ENCODE measurements at places on chromosomes 7 and 10.

DNA sequence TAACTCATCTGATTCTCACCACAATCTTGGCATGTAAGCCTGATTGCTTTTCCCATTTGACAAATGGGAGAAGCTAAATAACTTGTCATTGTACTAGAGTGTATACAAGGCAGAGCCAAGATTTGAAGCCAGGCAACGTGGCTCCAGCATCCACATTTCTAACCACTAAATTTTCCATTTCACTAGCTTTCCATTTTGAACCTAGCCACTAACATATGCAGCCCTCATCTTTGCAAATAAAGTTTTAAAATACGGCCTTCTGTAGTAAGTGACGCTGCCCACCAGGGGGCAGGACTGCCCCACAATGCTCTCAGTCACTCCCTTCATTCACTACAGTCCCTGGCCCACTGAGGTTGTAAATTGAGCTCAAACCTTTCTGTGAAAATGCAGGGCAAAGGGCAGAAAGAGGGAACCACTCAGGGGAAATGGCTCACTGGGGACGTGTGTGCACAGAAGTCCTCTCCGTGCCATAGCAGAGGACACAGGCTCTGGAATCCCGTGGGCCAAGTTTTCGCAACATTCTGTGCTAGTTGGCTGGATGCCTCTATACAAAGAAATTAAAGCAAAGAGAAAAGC is 315.7 kb downstream of the TNS3 start:
- DNase-seq, result peak; percentile 65

DNA sequence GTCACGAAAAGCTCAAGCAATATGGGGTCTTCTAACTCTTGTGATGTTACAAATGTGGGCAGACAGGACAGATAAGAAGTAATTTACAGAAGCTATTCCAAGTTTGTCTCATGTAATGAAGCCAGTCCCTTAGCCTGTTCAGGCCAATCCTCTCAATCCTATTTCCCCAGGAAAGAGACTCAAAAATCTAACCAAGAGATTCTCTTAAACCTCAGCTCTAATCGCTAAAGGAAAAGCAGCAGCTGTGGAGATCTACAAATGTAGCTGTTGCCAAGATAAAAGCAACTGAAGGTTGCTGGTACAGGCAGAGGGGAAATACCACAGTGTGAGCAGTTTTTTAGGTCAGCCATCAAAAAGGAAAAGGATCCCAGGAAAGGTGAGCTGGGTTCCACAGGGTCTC is 39.3 kb downstream of the ANK3 start:
- DNase-seq, result peak; percentile 45

- DNase-seq, result peak; percentile 45
Observed at GRCh38 chr7:12052211-12052610, 158.9 kb upstream of the TMEM106B start.

DNA sequence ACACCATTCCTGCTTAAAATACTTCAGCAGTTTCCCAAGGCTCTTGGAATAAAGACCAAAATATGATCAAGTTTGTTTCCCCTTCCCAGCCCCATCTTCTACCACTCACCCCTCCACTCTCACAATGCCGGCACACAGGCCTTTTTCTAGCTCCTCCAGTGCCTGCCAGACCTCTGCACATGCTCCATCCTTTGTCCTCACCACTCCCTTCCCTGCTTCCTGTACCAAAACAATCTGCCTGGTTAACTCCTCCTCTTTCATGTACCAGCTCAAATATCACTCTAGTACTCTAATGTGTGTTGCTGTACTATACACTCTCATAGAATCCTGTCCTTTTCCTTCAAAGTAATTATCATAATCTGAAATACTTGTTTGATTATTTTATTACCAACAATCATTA is 19.4 kb downstream of the SCRN1 start:
- DNase-seq, result peak; percentile 16

DNA sequence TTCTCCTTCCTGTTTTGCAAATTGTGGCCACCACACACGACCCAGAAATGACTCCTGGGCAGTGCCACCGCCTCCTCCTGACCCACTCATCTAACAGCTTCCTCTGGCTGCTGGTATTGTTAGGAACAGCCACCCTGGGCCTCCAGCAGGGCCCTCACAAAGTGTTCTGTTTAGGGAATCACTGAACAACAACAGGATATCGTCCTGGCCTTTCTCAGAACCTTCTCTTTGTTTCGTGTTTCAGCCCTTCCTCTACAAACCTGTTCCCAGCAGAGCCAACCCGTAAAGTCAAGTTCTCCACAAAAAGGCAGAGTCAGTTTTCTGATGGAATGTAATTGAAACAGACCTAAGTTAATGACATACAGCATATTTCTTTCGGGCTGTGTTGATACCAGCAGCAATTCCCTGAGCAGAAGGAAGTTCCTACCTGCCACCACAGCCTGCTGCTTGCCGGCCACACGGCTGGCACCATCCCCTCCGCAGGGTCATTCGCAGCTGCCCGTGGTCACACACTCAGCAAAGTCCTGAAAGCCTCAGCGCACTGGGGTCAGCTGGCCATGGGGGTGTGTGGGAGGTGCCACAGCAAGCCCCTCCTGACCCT is 91.7 kb upstream of the PITRM1 start:
- no peak for DNase-seq

DNA sequence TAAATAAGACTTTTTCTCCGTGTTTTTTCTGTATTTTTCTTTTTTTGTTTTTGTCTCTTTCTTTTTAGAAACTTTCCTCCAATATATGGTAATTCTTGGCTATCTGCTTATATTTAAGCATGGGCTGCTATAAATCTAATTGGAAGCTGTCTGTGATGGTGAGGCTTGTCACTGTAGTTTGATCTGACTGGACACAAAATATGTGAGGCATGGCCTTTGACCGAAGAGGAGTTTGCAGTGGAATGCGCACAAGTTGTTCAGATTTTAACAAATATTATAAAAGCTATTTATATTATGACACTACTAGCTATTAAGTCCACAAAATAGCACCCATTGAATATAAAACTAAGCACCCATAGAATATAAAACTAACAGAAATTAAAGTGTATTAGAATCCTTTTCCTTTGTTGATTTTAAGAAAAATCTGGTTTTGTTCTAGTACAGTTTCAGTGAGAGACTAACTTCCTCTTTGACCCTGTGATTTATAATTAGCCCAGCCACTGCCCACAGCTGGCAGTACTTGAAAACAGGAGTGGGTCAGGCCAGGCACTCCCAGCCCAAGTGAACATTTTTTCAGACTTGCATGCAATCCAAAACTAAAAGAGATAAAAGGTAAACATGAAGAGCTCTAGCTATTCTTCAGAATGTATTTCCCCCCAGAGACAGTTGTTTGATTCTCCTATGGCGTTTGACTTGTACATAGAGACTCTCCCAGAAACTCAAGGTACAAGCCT is 69.9 kb upstream of the FGL2 start:
- DNase-seq, result peak; percentile 30

GRCh38 chr7:112481121-112481736 is 438 bp downstream of the LSMEM1 start:
- DNase-seq, result no peak

DNA sequence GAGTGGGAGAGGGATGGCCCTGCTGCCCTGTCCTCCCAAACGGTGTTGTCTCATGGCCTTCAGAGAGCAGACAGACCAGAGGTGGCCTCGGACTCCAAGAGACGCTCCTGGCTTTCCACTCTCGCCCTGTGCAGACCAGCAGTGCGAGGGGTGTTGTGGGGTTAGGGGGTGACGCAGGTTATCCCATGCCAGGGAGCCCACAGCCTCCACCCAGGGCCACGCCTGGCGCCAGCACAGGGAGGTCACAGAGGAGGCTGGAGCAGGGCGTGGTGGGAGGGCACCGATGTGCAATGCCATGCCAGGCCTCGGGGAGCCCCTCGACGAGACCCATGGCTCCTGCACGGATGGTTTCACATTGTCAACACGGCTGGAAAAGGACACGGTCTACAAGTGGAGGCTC is 52.1 kb downstream of the INPP5A start:
- no peak for DNase-seq

All from iris pigment epithelial cell (primary cell).